ENCODE measurements at places on chromosomes 3 and 15.

GRCh38 chr15:46786590-46787285 is 930.6 kb upstream of the SEMA6D start:
- no peak for DNase-seq

- no peak for DNase-seq
Observed at GRCh38 chr3:197010556-197011351, 18.9 kb downstream of the MELTF start.

DNA sequence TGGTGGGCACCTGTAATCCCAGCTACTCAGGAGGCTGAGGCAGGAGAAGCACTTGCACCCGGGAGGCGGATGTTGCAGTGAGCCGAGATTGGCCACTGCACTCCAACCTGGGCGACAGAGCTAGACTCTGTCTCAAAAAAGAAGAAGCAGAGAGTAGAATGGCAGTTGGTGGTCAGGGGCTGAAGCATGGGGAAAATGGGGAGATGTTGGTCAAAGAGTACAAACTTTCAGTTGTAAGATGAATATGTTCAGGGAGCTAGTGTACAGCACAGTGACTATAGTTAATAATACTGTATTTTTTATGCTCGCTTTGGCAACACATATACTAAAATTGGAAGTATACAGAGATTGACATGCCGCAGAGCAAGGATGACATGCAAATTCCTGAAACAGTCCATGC is 41.5 kb downstream of the PCNP start:
- DNase-seq, result no peak

DNA sequence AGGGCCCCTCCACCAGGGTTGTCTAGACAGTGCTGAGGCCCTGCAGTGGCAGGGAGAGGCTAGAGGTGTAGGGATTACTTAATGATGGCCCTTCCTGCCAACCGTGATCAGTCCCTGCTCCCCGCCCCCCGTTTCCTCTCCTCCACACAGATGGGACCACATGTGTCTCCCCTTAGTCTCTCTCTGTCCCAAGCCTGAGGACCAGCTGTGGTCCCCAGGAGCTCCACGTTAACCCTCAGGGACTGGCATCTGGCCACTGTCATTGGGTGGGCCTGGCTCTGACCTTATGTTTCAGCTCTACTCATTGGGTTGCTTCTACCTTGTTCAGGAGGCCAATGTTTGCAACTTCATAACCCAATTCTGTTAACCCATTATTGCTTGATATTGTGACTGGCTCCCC is 6.0 kb upstream of the ALPK3 start:
- DNase-seq, result no peak

- no peak for DNase-seq
Observed at GRCh38 chr15:39613861-39614260, 33.0 kb downstream of the THBS1 start.

- no peak for DNase-seq
Observed at GRCh38 chr3:168053115-168053514, 42.6 kb downstream of the GOLIM4 start.

DNA sequence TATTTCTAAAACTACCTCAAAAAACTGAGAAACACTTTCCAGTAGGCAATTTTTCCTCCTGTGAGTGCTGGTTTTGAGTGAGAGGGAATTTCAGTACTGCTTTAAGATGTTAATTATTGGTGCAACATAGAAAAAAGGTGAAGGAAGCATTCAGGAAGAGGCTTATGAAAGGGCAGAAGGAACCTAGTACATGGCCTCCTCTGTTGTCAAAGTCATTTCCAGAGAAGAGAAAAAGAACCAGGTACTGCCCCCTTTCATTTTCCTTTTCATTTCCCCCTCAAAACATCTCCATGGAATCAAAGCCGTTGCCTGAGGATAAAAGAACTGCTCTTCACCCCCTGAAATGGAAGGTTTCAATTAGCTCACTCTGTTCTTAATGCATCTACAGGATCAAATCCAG is 19.8 kb downstream of the RARRES1 start:
- no peak for DNase-seq

DNA sequence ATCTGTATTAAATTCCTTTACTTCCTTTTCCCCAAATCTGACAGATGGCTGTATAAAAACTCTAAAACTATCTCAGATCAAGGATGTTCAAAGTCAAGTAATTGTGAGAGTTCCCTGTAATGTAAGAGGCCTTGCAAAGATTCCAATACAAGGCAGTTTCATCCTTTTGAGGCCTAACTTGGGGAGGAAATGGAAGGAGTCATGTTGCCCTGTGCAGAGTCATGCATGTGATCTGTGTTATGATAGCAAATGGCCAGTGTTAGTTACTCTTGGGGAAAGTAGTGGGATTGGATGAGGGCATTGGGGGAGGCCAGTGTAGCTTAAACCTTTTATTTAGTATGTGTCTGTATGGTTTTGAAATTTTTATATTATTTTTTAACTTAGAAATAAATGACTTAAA is 23.7 kb upstream of the FBXL22 start:
- no peak for DNase-seq

- DNase-seq, result no peak
Observed at GRCh38 chr15:81146466-81146865, 12.4 kb downstream of the CFAP161 start.

DNA sequence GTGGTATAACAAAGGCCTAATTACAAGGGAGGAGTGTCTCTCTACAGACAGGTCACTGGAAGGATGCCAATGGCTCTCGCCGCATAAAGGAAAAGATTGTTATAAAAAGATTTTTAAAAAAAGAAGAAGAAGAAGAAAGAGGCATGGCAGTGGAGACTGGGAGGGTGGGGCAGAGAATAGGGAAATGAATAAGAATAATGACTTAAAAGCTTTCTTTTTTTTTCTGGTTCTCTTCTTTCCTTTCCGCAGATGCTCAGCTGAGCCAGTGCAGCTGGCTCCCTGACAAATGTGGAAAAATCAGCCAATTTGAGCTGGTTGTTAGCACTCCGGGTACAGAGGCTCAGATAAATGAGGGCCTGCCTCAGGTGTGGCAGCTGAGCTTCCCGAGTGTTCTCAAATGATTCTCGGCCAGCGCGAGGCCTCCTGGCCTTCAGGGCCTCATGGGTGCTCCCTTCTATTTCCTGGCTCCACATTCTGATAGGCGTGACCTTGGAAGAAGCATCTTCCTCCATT is 234.1 kb downstream of the RORA start:
- no peak for DNase-seq

DNA sequence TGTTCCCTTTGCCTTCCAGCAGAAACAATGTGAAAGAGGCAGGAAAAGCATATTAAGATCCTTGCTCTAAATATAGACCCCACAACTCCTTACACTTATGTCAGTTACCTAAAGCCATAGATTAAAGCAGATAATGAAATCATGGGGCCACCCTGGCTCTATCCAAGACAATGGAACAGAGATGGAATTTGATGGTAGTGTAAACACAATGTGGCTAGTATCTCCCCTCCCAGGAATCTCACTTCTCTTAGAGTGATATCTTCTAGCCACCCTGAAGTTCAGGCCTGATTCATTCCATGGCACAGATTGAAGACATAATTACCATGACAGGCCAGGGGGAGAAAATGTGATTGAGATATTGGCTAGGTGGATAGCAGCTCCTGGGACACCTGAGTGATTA is 32.6 kb downstream of the GALNT15 start:
- DNase-seq, result no peak

GRCh38 chr15:96470681-96471310 is 140.3 kb downstream of the NR2F2 start:
- DNase-seq, result no peak

GRCh38 chr3:8668216-8668615 is 23.6 kb upstream of the SSUH2 start:
- no peak for DNase-seq

DNA sequence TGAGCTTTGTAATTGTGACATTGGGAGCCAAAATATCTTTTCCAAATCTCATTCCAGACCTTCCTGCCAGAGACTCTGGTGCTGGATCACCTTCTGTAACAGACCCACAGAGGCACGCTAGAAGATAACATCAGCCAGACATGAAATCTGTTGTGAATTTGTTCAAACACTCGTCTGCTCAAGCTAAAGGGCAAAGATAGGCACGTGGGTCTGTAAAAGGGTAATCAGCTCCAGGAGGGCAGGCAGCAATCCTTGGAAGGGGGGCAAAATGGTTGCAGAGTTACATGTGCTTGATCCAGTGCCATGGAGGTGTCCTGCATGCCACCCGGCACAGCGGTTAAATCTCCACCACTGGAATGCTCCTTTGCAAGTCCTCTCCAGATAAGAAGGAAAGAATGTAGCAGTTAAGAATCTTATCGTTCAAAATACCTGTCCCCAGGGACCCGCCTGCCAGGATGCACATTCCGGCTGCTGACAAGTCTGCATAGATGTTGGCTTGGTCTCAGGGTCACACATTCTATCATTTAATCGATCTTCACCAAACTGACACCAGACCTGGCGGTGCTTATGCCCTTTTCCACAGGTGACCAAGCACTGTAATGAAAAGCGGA is 74.8 kb downstream of the ADAMTS9 start:
- no peak for DNase-seq

GRCh38 chr15:66100761-66101160 is 152.8 kb downstream of the MEGF11 start:
- no peak for DNase-seq

GRCh38 chr3:149251186-149251585 is 29.6 kb upstream of the CP start:
- DNase-seq, result no peak
